ENCODE measurements at places on chromosomes 5 and 9.

DNA sequence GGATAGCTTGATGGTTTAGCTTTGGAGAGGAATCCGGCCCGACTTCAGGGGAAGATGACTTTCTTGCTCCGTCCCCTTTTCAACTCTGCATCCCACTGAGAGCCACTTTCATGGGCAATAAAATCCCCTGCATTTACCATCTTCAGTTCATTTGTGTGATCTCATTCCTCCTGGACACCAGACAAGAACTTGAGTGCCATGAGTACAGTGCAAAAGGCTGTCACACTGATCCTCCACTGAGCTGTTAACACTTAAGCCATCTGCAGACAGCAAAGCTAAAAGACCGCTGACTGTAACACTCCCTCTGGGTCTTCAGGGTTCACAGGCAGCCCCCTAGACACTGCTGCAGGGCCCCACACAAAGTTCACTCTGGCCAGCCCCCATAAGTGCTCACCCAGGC, 48.3 kb upstream of the TCERG1 start:
- no peak for DNase-seq

- DNase-seq = no peak
These were observed 41.4 kb upstream of the FAT2 start for GRCh38 chr5:151632524-151632923.

DNA sequence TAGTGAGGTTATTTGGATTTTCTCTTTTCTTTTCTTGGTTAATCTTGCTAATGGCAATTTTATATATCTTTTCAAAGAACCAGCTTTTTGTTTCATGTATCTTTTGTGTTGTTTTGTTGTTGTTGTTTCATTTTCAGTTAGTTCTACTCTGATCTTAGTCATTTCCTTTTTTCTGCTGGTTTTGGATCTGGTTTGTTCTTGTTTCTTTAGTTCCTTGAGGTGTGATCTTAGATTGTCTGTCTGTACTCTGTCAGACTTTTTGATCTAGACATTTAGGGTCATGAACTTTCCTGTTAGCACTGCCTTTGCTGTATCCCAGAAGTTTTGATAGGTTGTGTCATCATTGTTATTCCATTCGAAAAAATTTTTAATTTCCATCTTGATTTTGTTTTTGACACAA, 399.7 kb downstream of the TLE1 start:
- no peak for DNase-seq

DNA sequence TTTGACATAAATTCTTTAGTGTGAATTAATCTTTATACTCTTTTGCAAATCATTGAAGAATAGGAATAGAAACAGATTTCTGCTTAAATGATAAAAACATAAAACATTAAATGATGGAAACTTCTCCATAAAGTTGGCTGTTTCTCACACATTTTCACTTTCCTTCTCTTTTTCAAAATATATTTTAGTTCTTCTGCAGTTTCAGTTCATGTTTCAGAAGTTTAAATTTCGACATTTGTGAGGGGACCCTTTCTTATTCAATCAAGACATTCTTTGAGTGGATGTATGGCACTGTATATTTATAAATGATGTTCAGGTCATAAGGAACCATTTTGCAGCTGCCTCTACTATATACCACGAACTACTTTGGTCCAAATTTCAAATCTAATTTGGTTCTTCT, 34.6 kb downstream of the TNFAIP8 start:
- no peak for DNase-seq

- DNase-seq = no peak
These were observed 109.6 kb upstream of the KCNN2 start for GRCh38 chr5:114252226-114252625.

DNA sequence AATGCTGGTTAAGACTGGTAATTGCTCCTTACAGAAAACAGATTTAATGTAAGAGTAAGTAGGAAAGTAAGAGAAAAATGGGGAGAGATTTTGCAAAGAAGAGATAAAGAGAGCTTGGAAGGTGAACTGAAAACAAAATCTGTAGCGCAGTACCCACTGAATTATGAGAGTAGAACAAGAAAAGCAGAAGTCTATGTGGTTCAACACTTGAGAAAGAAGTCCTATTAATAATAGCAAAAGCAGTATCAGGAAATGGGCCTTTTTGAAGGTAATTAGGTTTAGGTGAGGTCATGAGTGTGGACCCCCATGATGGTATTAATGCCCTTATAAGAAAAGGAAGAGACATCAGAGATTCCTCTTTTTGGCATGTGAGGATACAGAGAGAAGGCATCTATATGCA, 460.6 kb downstream of the CETN3 start:
- DNase-seq = no peak

GRCh38 chr9:106350777-106351176, 512.2 kb upstream of the ZNF462 start:
- DNase-seq = no peak

DNA sequence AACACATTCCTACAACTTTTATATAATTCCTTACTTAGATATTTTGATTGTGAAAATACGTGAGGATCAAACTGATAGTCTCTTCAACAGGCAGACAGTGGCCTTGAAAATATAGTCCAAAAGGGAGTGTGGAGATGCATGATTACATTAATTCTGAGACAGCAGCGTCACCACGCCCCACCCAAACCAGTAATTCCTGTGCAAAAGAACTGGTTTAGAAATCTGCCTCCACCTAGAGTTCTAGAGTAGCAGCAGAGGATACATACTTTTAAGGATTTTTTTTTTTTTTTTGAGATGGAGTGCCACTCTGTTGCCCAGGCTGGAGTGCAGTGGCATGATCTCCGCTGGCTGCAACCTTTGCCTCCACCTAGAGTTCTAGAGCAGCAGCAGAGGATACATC, 1.6 kb upstream of the TUT7 start:
- no peak for DNase-seq

- DNase-seq = no peak
These were observed 165.3 kb downstream of the PAX5 start for GRCh38 chr9:36868586-36869282.

DNA sequence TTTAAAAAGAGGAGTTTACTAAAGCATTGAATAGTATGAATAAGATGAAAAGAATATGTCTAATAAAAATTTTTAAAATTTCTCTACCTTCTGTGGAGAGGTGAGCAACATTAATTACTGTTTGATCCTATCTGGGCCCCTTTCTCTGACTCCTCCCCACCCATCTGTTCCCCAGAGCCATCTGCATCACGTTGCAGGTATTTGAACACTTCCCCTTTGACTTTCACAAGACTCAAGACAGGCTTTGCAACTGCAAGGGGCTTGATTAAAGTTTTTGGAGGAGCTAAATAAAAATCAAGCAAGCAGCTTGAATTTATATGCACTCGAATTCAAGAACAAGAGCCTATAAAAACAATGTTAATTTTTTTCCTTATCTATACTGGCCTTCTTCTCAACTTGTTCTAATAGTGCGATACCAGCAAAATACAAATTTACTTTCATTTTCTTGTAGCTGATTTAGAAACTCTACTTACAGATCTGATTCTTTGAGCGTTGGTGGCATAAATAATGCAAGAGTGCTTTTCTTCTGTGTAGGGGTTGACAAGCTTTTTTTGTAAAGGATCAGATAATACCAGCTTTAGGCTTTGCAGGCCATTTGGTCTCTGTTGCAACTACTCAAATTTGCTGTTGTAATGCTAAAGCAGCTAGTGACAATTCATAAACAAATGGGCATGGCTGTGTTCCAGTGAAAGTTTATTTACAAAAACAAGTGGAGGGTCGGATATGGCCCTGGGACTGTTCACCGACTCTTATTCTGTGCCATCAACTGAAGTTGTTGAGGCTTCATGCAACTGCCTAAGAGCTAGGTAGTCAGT, 21.2 kb downstream of the TXNDC8 start:
- DNase-seq = no peak

GRCh38 chr9:112890106-112891081, at the start of gene SLC46A2:
SLC46A2 (minus strand) TSS chr9:112890876; CDS start chr9:112890681, 195 bp downstream.
- no peak for DNase-seq

DNA sequence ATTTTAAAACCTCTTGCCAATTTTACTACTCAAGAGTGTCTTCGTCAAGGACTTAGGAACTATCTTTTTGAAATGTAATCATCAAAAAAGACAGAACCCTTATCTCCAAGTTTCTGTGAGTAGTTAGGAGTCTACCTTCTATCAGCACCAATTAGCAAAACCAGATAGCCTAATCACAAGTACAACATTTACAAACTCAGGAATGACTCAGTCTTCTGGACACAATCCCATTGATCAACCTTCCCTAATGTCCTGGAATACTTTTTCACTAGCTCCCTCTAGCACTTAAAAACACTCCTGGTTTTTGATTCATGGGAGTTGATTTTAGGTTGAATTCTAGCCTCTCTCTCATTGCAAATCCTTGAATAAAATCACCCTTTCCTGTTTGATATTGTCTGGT, 680.7 kb downstream of the PRR16 start:
- DNase-seq = no peak

DNA sequence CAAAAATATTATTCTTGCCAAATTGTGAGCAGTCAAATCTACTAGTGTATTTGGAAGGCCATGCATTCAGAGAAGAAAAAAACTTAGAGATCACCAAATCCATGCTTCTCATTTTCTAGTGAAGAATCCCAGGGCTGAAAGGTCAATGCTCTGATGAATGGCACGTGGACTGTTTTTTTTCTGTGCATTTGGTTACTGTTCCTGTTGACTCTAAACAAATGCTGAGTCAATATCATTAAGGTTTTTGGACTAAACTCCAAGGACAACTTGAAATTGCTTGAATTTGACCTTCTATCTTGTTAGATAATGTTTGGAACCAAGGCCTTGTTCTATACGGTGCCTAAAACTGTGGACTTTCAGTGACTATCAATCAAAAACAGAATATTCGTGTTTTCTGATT, 142.2 kb downstream of the OSTF1 start:
- DNase-seq = no peak

DNA sequence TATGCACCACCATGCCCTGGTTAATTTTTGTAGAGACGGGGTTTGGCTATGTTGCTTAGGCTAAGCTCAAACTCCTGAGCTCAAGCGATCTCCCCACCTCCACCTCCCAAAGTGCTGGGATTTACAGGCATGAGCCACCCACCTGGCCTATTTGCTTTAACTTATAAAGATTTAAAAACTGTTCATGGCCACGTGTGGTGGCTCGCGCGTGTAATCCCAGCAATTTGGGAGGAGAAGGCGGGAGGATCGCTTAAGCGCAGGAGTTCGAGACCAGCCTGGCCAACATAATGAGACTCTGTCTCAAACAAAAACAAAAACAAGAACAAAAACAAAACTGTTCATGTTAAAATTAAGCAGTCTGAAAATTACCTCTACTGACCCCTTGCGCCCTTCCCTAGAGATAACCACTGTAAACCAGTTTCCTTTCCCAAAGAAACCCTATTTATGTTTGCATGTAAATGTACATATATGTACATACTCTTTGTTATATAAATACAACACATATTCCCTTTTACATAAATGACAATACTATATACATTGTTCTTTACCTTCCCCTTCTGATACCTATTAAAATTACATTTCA, 1.5 kb downstream of the AK6 start:
- DNase-seq = no peak

- DNase-seq = no peak
These were observed 225.9 kb upstream of the HAPLN1 start for GRCh38 chr5:83946516-83946915.

GRCh38 chr9:33277484-33277883, 12.6 kb downstream of the CHMP5 start:
- no peak for DNase-seq

DNA sequence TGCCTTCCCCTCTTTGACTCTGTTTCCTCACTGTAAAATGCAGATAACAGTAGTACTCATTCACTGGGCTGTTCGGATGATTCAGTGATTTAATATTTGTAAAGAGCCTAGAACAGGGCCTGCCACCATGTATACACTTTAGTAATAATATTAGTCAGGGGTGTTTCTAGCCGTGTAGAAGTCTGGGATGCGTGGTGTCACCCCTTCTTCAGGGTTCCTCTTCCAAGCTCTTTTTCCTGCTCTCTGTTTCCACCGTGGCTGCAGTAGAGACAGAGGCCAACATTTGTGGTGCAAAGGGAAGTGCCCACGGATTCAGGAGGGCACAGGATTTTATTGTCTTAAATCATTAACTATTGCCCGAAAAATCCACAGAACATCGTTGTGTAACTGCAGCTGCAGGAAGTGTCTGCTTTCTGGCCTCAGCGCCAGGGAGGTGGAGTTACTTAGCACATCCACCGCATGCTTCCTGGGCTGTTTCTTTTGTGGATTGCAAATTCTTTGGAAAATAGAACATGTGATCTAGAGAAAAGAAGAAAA, 61.7 kb downstream of the TRIO start:
- no peak for DNase-seq

DNA sequence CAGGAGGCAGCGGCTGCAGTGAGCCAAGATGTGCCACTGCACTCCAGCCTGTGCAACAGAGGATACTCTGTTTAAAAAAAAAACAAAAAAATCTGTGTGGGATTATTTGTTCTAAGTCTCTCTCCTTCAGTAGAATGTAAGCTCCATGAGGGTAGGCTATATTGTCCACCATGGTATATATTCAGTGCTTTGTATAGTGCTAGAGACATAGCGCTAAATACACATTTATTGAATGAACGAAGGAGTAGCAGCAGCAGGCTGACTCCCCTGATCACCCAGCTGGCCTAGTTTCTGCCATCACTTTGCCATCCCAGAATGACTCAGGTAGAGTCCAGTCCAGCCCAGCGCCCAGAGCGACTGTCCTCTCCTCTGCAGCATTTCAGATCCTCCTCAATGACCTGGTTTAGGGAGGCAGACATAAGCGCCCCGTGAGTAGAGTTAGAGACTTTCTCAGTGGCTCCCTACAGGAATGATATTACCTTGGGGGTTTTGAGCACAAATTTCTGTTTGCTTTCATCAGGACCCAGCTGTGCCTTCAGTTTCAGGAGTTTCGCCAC, 716 bp downstream of the HARS1 start:
- no peak for DNase-seq

DNA sequence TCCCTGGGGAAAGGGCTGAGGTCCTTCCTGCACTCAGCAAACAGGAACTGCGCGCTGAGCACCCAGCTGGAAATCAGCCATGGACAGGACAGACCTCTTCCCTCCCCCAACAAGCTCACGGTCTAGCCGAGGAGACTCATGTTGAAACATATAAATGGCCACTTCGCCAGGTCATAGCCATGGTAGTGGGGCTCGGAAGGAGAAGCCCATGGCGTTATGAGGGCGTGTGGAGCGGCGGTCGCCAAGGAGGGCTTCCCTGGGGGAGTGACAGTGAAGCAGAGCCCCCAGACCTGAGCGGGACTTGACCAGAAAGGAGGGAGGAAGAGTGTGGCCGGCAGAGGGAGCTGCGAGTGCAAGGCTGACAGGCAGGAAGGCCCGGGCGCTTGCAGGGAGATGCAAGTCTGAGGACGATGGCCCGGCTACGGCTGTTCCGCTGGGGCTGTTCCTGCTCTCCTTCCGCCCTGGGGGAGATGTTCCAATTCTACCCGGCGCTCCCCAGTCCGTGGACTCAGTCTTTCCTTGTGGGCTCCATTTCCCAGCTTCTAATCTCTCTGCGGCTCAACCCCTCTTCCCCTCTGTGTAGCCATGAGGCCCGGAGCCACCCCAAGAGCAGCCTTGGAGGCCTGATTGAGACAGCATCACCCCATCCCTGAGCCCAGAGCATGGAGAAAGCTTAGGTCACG, 43.9 kb upstream of the PRRC2B start:
- DNase-seq = peak; percentile 92
